D341Med (cell line): ENCODE measurements at places on chromosomes 5 and 9.

DNA sequence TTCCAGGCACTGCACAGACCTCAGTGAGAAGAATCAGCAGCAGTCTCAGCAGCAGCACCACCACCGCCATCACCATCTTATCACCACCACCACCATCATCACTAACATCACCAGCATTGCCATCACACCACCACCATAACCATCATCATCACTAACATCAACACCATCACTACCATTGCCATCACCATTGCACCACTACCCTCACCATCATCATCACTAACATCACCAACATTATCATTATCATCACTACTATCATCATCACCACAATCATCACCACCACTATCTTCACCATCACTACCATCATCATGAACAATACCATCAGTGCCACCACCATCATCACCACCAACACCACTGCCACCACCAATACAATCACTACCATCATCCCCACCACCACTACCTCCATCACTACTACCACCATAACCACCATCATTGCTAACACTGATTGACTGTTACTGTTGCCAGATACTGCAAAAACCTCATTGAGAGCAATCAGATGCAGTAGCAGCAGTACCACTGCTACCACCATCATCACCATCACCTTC is 61.7 kb downstream of the ABLIM3 start:
- DNase-seq, result no peak

- DNase-seq, result peak; percentile 49
These were observed 40.3 kb upstream of the CDKN2AIPNL start for GRCh38 chr5:134451936-134452505.

GRCh38 chr9:137500666-137501397 is 41.7 kb upstream of the NSMF start:
- no peak for DNase-seq

GRCh38 chr9:113340011-113340699 is at the start of gene WDR31:
TSS of gene WDR31 (minus strand) at chr9:113340275. CDS start at chr9:113332022, 8,253 bp downstream.
- peak; percentile 94 for DNase-seq

- no peak for DNase-seq
These were observed 515.1 kb downstream of the TLE4 start for GRCh38 chr9:80086822-80087345.

DNA sequence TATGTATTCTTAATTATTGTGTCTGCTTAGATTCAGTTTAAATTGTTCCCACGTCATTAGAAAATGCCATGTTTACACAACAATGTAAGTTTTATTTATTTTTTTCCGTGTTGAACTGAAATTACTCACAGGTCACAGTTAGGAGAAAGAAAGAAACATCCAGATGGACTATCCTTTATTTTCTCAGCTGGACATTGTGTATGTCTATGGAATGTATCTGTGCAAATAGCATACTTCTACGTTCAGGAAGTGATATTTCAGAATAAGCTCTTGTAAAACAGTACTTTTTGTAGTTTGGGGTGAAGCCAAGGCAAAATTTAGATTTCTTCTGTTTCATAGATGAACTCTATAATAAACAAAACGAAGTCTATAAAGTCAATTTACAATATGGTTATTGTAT is 249.0 kb upstream of the ZNF608 start:
- no peak for DNase-seq
